Fibroblast of skin of left biceps (primary cell): ENCODE measurements at places on chromosomes 4 and X.
A peak's percentile ranks its signal among the peaks of the same experiment; 100 is the strongest.

GRCh38 chrX:19646282-19646681 is 131.0 kb upstream of the MAP3K15 start:
- no peak for DNase-seq

DNA sequence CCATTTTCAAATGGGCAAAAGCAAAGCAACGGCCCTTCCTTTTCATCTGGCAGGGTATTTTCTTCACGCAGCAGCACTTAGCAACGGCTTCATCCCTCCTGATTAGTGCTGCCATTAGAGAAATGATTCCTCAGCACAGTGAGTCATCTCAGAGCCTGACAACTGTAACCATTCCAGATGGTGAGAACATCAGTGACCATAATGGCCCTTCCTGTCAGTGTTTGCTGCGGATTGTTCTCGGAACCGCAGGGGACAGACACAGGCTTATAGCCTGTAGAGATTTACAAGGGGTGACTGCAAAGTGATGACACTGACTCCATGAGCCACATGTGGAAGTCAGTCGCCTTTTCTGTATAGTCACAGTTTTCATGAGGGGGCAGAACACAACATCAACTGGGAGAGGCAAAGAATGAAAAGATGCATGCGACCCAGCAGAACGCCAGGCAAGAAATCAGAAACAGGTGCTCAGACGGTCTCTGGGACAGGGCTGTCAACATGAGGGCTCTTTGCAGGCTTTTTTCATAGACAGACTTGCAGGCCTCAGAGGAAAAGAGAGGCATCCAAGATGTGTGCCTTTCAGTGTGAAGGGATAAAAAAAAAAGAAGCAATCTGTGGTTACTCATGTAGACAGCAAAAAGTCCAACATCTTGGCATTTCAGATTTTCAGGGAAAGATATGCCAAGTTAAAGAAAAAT is 69.9 kb upstream of the FBXW7 start:
- DNase-seq, result peak; percentile 43

DNA sequence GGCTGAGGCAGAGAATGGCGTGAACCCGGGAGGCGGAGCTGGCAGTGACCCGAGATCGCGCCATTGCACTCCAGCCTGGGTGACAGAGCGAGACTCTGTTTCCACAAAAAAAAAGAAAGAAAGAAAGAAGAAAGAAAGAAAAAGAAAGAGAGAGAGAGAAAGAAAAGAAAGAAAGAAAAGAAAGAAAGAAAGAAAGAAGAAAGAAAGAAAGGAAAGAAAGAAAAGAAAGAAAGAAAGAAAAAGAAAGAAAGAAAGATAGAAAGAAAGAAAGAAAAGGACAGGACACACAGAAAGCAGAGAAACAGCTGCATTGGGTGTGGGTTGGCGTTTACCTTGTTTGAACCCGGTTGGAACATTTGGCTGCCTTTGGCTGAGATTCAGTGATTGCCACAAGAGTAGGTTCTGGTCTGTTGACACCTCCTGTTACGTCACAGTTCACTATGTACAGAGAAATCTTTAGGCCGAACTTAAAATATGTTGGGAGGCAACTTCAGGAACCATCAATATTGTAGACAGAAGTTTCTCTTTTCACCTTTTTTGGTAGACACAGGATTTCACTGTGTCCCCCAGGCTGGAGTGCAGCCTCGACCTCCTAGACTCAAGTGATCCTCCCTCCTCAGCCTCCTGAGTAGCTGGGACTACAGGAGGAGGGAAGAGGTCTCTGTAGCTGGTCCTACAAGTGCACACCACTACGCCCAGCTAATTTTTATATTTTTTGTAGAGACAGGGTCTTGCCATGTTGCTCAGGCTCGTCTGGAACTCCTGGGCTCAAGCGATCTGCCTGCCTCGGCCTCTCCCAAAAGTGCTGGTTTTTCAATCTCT is 16.3 kb upstream of the PLCXD1 start:
- DNase-seq, result no peak

- no peak for DNase-seq
Measured at GRCh38 chr4:56134266-56134665, 185.5 kb downstream of the CEP135 start.

DNA sequence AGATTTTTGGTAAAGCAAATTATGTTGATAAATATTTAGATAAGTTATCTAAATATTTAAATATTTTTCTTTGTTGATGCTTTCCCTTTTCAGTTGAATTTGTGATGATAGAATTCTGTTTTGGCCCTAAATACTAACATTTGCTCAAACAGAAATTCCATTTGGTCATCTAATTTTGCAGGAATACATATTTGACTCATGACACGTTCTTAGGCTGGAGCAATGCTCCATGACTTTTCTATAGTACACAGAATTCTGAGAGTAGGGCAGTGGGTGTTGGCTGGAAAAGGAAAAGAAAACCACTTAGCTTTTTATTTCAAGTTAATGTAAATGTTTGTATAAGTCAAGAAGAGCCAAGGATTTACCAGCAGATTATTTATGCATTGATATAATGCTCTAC is 58.6 kb upstream of the GK2 start:
- no peak for DNase-seq

DNA sequence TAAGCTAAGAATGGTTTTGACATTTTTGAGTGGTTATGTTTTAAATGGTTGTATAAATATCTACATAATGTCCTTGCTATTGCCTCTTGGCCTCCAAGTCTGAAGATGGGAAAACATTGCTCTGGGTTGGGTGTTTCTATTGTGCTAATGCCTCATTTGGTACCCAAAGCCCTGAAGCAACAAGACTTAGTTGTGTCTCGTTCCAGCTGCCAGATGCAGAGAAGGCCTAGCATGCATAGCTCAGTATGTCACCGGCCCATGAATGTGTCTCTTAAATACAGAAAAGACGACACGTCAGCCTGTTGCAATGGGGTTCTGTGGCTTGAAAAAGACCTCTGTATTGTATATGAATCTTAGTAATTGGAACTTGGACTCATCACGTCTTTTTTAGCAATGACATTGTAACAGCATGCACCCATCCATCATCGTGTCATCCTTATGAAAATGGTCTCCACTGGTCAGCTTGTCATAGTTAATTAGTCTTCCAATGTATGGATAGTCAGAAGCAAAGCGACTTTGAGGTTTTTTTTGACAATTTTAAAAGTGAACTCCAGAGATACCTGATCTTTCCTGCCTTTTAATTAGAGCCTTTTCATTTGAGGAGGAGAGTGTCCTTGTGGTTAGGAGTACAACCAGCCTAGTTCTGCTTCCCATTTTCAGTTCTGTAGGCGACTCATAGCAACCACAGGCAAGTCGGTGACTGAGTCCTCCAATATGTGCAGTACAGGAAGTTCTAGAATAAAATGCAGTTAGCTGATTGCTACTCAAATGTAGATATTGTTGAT is 126.4 kb upstream of the GATB start:
- no peak for DNase-seq

DNA sequence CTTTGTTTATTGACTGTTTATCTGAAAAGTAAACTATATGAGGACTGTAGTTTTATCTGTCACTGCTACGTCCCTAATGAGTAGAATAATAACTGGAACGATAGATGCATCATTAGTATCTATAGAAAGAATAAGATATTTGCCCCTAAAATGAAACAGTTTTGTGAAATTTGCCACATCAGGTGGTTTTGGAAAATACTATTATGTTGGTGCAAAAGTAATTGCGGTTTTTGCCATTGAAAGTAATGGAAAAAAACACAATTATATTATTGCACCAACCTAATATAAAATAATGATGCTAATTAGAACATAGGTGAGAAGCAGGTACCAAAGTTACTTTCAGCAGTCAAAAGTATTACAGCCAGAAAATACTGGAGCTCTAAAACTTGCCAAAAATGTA is 158.3 kb downstream of the PABPC4L start:
- no peak for DNase-seq

DNA sequence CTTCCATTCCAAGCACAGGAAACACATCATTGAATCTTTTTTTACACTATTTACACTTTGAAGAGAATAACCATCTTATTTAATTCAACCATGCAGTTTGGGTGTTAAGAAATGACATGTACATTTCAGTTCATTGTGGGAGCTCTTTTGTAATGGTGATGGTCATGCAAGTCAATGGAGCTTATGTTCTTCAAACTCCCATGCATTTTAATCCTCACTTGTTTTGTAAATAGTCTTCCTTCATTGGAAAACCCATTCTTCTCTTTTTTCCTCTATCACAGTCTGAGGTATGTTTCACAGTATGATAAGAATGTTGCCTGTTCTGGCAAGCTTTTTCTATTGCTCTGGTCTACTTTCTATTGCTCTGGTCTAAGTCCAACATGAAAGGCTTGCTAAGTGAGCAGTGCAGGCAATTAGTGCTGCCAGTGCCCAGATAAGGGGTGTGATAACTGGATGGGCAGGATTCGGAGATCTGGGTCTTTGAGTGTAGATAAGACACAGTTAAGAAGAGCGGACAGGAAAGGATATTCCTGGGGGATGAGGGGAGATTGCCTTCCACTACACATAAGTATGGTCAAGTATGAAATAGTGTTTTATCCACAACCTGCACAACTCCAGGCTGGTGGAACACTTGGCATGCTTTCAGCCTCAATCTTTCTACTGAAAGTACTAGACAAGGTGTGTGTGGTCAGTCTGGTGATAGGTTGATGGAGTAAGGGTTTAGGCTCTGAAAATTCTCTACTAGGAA is 17.1 kb downstream of the AFP start:
- DNase-seq, result no peak

- DNase-seq, result no peak
Measured at GRCh38 chr4:100721490-100721889, 203.7 kb upstream of the EMCN start.

- peak; percentile 90 for DNase-seq
Measured at GRCh38 chr4:137998666-137999429, 243.3 kb downstream of the SLC7A11 start.

DNA sequence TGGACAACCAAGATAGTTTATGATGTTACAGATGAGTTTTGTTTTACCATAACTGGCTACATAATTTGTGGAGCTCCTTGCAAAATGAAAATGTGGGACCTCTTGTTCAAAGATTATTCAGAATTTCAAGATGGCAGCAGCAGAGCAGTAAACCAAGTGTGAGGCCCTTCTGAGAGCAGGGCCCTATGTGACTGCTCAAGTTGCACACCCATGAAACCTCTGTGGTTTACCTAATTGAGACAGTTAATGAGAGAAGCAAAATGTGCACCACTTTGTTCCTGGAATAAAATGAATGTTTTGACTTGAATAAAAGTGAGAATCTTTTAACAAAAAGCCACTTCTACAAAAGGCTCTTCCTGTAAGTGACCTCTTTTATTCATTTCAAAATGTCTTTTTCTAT is 519.2 kb downstream of the RPA4 start:
- no peak for DNase-seq

DNA sequence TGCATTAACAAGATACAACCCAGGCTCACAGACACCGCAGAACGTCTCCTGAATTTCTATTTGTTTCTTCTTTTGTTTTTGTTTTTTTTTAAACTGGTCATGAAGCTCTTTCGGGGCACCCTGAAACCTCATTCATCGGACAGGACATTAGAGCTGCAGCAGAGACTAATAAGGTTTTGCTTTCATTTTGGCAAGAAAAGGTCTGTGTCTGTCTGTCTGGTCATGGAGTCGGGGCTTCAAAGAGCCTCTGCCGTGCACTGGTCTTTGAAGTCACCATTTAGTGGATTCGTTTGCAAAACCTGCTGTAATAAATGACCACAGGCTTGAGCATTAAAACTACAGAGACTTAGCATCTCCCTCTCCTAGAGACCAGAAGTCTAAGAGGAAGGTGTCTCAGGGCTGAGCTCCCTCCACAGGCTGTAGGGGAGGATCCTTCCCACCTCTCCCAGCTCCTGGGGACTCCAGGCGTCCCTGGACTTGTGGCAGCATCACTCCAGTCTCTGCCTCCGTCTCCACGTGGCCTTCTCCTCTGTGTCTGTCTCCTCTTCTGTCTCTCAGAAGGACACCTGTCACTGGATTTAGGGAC is 247.5 kb downstream of the CRLF2 start:
- DNase-seq, result no peak

- DNase-seq, result peak; percentile 15
Measured at GRCh38 chr4:139844057-139844456, 178.4 kb downstream of the MGST2 start.

GRCh38 chr4:145757188-145757587 is 77.2 kb downstream of the C4orf51 start:
- no peak for DNase-seq

DNA sequence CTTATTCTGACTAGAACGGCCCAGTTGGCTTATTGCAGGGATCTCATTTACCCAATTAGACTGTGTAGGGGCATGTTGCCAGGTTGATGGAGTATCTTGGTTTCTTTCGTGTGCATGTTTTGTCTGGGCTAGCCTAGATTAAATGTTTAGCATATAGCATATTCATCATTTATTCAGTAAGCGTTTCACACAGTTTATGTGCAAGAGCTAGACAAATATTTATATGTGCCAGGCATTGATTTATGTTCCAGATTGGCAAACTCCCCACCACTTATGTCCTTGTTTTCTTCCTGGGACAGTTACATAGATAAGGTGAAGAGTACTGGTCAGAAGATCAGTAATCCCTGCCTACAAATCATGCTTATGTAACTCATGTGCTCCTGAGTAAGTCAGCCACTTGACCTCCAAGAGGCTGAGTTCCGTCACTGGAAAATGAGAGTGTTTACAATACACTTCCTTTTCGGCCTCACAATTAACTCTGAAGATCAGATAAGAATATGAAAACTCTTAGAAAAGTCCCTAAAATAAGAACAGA is 57.2 kb downstream of the RUFY3 start:
- no peak for DNase-seq

DNA sequence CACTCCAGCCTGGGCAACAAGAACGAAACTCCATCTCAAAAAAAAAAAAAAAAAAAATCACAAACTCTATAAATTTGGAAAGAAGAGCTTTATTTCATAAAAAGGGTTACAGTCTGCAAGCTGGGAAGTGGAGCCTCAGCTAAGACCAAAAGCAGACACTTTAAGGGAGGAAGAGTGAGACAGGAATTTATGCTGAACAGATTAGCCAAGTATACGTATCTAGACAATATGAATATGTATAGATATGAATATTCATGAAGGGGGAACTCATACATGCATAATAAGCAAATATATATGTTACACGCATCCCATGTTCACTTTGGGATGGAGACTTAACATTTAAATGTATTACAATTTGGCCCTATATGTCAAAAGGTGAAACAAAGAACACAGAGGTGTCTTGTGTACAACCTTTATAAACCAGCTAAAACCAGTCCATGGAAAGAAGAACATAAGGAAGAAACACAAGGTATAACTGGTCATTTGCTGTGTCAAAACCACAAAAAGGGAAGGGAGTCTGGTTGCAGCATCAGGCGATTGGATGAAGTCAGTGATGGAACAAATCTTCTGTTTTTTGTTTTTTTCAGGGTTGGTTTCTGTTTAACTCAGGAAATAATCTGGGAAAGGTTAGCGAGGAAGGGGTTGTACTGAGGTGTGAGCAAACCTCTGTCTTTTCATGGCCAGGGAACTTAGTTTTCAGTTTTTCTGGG is 130.0 kb upstream of the MAOA start:
- DNase-seq, result no peak

GRCh38 chrX:27583976-27584375 is 6.2 kb upstream of the DCAF8L2 start:
- DNase-seq, result no peak

- no peak for DNase-seq
Measured at GRCh38 chrX:46876901-46877300, 35.3 kb upstream of the JADE3 start.
